Uterus (tissue), 4 donors: ENCODE measurements at places on chromosomes 7 and 10. TPM values are rescaled to one million over a fixed set of nuclear protein-coding genes. Genes with fewer than 3 reads are reported as not detected.

The OR2A7 gene
- total RNA-seq, result 2.8 TPM

The AZGP1 gene
- total RNA-seq, result not detected

The EPO gene
- not detected for total RNA-seq

The CYP2C18 gene
- not detected for total RNA-seq

The ANKRD22 gene
- total RNA-seq, result not detected

DNA sequence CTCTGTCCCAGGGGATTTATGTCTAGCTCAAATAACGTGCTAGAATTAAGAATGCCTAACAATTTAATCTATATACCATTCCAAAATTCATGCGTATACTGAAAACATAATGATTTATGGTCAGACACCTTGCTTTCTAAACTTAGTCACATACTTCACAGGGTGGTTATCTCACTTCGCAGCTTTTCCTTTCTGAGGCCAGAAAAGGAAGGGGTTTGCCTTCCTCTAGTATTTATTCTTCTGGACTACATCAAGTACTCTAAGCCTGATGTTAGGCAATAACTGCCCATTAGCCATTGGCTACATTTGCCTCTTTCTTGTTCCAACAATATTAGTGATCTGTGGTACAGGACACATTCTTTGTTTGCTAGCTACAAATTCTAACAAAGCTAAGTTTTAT, 72.6 kb upstream of the FHIP2A start:
- no peak for DNase-seq

DNA sequence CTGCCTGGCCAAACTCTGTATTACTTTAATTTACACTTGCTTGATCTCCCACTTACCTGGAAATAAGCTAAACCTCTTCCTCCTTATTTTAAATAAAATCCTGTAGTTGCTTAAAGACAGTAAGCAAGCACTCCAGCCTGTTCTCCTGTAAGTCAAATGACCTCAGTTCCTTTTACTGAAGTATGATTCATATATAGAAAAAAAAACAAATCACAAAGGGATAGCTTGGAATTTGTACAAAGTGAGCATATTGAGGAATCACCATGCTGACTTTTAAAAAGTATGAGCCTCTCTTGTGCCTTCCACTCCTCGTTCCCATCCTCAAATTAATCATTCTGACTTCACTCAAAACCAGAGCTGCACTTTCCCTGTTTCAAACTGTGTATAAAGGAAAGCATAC, 52.0 kb downstream of the C10orf90 start:
- DNase-seq, result no peak

DNA sequence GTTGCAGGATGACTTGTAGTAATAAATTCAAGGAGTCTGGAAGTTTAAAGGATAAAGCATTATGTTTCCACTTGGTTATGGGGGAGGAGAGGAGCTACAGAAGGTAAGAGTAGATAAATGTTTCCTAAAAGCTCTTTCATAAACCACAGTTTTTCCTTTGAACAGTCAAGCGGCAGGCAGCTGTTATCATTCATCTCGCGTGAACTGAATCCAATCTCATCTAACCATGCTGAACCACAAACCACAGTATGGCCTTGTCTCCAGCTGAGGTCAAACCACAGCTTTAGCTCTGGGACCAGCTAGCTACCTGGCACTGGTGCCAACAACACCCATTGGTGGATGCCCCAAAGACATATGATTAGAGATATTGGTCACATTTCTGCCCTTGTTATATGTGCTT, 63.3 kb downstream of the NOC3L start:
- no peak for DNase-seq

DNA sequence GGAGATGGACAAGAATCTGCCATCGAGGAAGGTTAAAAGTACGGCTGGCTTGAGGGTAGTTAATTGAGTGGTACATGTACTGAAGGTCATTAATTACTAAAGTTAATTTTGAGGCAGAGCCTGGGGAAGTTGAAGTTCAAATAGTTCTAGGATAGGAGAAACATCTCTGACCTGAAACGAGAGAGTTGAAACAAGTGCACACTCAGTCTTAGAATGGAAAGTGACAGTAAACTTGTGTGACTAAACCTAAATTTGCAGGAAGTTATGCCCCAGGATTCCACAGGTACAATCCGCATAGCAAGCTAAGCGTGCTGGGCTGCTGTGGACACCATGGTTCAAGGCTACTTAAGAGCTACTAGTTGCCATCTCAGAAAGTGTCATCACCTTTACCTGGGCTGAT, 209.9 kb downstream of the CHCHD3 start:
- DNase-seq, result no peak
